Inflammatory macrophage treated with lipopolysaccharide for 4 hours (primary cell): ENCODE measurements at places on chromosomes 4 and X.

GRCh38 chrX:150406596-150406995 is 43.5 kb downstream of the MAMLD1 start:
- no peak for DNase-seq

DNA sequence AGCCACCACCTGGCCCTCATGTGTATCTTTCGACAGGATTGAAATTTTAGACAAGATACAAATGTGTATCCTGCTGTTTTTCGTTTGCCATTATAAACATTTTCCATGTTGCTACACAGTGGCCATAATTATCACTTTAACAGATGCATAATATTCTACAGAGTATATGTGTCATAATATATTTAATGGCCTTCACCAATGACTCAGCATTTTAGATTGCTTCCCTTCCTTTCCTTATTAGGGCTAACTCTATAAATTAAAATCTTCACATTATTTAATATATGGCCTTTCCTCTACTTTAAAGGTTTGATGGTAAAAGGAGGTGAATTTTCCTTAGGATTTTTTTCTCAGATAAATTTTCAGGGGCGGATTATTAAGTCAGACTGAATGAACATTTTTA is 97.4 kb downstream of the HS6ST2 start:
- DNase-seq = no peak

GRCh38 chr4:154416190-154416547 is 75.4 kb downstream of the DCHS2 start:
- DNase-seq = no peak

GRCh38 chr4:113496698-113497097 is 264.8 kb downstream of the CAMK2D start:
- no peak for DNase-seq

DNA sequence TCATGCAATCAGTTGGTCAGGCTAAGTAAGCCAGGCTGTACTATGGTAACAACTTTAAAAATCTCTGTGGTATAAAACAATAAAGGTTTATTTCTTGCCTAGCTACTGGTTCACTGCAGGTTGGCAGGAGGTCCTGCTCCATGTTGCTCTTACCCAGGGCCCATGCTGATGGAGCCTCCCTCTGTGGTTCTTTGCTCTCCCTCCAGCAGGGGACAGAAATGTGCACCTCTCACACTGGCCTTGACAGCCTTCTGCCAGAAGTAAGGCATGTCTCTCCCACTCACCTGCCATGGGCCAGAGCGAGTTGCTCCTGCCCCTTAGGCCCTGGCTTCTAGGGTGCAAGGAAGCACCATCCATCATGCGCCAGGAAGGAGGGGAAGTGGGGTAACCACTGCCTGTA is 31.1 kb downstream of the CLDN22 start:
- no peak for DNase-seq

- DNase-seq = peak; percentile 4
Measured at GRCh38 chrX:49879656-49880277, 483 bp downstream of the USP27X start.

DNA sequence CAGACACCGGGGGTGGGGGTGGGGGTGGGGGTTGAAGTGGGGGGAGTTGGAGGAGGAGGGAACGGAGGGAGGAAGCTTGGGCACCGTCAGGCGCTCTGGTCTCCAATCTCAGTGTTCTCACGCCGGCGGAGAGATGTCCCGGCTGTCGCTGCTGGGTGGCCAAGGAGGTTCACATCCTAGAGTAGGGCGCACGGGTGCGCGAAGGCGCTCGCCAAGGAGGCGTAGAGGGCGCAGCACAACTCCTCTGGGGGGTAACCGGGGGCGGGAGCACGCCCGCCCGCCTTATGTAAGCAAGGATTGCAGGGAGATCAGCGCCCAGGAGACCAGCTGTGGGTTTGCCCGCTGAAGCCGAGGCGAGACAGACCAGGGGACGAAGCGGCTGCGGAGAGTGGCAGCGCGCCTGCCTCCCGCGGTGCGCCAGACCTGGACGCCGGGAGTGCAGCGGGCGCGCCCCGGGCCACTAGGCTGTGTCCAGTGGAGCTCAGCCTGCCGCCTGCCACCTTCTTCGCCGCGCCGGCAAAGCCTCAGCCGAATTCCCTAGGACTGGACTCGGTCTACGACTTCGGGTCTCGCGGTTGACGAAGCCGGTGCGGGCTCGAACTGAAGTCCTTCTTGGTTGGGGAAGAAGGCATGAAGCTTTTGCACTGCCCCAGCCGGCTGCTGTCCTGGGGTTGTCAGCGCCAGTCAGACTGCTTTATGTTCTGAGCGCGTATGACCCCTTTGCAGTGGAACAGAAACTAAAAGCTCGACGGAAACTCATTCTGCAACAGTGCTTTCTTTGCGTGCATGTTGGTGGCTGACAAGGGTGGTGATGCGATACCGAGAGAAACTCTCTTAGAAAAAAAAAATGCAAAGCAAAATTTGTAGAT is 707 bp upstream of the UNC5C start:
- peak; percentile 76 for DNase-seq

DNA sequence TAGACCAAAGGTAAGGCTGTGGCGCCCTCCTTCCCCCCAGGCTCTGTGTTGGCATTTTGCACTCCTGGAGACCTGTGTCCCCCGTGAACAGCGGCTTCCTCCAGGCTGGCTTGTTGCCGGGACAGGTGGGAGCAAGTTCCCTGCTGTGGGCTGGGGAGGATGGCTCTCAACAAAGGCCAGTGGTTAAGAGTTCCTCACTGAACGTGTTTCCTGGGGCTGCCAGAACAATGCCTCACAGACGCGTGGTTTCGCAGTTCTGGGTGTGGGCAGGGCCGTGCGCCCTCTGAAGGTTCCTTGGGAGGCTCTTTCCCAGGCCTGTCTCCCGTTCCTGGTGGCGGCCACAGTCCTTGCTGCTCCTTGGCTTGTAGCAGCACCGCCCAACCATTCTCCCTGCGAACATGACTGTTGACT is 33.4 kb downstream of the NELFA start:
- DNase-seq = no peak

GRCh38 chr4:54224996-54225597 is 4.0 kb upstream of the PDGFRA start:
- DNase-seq = no peak

- DNase-seq = no peak
Measured at GRCh38 chrX:5390376-5390775, 838.3 kb downstream of the NLGN4X start.

- DNase-seq = no peak
Measured at GRCh38 chr4:95204873-95205272, 343.9 kb downstream of the UNC5C start.

GRCh38 chr4:27366104-27366823 is 505.6 kb downstream of the STIM2 start:
- DNase-seq = no peak

- no peak for DNase-seq
Measured at GRCh38 chr4:55528491-55528890, 18.2 kb downstream of the CLOCK start.

DNA sequence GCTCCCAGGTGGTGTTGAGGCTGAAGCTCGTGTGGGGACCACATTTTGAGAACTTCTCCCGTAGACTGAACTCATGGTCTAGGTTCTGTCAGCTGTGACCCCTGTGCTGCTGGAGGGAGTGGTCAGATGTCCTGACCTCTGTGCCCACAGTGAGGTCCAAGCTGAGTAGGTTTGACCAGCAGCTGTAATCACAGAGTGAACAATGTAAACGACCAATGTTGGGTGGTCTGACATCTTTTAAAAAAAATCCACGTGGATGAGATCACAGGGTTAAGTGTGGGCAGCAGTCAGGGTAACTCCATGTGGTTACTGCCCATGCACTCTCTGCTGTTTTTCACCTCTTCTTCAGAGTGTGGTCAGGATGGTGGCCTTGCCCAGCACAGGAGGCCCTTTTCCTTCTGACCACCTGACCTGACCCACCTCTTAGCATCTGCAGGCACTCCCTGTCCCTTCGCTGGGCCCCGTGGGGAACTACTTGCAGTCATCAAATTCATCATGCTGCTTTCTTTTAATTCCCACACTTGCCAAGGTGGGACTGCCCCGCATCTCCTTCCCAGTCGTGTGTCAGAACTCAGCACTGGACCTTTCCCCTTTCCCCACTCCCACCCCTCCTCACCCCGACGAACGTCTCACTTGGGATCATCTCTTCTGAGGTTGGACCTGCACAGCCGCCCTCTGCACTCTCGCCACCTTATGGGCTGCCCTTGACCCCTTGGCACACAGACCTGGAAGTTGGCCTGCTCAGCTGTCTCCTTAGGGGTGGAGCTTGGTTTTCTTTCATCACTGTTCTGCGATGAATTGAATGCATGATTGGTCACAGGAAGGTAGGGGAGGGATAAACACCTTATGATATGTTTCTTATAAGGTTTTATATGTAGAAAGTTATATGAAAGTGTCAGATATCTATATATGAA is 120.1 kb downstream of the PTTG2 start:
- peak; percentile 36 for DNase-seq

DNA sequence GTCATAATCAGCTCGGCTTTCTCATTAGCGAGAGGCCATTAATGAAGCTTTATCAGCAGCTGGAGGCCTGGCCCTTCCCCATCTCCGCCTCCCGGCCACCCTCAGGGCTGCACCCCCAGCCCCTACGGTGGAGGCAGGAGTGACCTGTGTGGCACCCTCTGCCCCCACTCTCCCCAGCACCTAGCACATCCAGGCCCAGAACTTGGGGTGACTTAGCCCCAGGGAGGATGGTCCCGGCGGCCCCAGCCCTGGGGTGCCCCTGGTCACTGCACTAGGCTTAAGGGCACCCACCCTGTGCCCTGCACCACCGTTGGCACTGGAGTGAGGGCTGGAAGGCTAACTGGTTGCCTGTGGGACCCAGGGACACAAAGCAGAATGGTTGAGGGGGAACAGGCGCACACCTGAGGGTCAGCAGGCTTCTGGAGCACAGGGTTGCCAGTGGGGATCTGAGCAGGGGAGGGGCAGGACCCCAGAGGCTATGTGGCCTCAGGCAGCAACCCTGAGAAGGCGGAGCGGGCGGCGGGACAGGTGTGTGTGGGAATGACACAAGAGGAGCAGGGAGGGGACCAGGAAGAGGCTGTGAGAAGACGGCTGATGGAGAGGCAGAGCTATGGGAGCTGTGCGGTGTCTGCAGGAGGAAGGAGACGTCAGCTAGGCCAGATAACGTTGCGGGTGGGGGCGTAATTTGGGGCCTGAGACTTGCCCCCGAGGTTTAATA is 120.2 kb downstream of the FAM53A start:
- no peak for DNase-seq

DNA sequence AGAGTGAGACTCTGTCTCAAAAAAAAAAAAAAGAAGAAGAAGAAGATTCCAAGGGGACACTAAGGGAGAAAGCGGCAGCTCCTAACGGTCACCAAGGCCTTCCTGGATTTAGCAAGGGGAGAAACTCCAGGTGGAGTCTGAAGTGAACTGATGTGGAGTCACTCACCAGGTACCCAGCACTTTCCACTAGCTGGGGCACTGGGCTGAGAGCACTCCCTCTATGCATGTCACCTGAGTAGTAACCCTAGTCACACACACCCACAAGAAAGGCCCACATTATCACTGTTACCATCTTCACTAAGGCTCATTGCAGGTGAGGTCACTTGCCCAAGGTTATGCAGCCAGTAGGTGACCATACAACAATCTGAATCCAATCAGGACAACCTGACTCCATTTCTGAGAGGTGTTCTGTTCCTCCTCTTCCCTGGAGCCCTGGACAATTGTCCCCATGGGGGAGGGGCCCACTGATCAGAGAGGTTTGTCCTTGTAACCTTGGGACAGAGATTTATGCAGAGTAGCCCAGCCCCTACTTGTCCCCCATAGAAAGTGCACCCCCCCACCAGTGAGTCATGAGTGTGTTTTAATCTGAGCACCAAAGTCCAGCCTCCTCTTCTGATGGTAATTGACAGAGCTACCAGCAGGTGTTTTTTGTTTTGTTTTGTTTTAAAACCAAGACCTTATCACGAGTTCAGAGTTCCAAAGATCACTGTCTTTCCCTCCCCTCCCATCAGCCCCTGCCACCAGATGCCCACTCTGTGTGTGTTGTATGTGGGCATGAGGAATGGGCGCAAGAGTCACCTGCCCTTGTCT is 5.9 kb upstream of the SASH3 start:
- no peak for DNase-seq

DNA sequence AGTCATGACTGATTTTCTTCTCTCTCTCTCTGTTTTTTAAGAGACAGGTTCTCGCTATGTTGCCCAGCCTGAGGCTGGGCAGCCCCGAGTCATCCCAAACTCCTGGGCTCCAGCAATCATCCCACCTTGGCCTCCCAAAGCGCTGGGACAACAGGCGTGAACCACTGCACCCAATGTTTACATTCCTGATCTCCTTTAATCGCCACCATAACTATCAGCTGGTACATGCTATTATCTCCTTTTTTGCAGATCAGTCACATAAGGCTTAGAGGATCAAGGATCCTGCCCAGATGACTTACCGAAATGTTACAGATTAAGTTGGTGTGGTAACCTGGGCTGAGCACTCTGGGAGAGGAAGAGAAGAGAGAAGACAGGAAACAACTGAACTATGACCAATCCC is 1.5 kb upstream of the USP46 start:
- no peak for DNase-seq

DNA sequence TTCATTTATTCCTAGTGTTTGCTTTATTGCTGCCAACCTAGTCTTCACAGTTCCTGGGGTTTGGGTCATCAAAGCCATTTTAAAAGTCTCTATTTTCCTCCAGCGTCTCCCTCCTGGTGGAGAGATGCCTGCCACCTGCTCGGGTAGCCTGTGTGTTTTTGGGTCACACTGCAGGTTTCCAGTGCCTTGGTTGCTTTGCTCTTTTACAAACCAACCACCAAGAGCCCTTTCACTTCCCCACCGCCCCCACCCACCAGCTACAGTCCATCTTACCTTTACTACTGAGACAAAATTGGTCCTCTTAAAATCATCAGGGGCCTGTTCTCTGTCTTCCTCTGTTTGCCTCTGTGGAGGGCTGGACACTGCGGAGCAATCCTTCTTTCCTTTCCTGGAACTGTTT is 280.5 kb upstream of the GATB start:
- no peak for DNase-seq

DNA sequence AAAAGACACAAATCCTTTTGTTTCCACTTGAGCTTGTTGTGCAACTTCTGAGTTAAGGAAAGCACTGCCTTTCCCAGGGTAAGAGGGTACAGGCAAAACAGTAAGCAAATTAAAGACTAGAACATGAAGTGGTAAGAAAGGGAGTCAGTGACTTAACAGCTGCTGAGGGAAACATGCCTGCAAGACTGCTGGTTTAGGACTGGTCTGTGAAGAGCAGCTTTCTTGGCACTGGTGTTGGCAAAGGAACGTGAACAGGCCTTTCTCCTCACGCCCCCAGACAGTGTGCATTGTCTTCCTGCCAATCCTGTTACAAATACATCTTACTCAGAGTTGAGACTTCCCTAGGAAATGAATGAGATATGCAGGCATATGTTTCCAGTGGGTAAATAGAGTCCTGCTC is 2.6 kb downstream of the LHFPL1 start:
- DNase-seq = no peak
